NCI-H2081 treated with DMSO at 0.1 percent for 48 hours (cell line): ENCODE measurements at places on chromosomes 3 and 15.
A peak's percentile ranks its signal among the peaks of the same experiment; 100 is the strongest.

DNA sequence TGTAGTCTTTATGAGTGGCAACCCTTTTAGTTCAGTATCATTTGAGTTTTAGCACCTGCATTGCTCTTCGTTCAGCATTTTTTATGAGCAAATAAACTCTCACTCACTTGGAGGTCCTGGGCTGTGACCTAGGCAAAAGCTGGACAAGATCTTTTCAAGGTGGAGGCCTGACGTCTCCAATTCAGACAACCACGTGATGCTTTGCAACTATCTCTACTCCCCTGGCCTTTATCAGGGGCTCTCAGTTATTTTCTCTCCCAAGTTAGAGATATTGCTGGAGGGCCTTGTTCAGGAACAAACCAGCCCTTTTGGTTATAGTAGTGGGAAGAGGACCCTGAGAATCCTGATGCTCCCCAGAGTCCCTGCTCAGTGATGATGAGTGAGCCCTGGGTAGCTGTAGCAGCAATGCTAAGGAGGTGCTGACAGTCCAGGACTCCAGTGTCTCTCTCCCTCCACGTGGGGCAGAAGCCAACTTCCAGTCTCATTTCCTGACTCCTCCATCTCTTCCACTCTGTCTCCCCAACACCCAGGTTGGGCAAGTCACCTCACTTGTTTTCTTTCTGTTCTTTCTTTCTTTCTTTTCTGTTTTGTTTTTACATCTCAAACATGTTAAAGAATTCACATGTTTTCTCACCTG, 30.4 kb downstream of the HAPLN3 start:
- no peak for DNase-seq

GRCh38 chr3:53156368-53156834, 4.6 kb upstream of the PRKCD start:
- DNase-seq = no peak

GRCh38 chr3:14914779-14915117, 32.6 kb upstream of the NR2C2 start:
- no peak for DNase-seq

- no peak for DNase-seq
Observed at GRCh38 chr3:160720123-160720746, 35.8 kb upstream of the PPM1L start.

GRCh38 chr3:134536781-134537180, 50.9 kb downstream of the CEP63 start:
- no peak for DNase-seq

- DNase-seq = no peak
Observed at GRCh38 chr3:46935168-46935858, 41.2 kb downstream of the CCDC12 start.

DNA sequence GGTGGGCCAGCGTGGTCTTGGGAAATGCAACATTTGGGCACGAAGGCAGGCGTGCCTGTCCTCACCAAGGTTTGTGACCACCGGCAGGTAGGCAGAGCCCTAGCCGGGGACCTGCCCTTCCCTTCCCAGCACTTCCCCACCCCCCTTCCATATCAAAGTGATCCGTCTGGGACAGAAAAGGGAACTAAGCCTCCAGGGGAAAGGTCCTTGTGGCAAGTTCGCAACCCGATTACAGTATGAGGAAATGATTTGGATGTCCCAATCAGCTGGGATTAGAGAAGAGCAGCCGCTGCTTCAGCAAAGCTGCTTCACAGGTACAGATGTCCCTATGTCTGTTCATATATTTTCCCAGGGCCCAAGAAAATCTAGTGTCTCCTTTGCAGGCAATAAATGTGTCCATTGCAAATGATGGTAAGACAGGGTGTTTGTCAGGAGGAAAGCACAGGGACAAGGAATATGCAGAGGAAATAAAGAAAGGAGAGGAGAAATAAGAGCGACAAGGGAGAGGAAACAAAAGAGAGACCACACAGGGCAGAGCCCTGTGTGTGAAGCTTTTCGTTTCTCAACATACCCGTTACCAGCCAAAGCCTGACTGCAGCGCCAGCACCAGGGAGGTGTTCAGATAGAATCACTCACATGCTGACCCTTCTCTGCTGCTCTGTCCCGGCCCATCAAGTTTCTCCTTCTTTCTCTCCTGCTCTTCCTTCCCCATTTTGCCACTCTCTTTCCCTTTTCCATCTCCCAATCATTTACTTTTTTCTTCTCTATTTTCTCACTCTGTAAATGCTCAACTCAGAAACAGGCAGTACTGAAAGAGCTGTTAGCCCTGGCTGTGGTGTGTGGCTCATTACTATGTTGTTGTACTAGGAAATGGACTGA, 17.4 kb upstream of the SECISBP2L start:
- no peak for DNase-seq

DNA sequence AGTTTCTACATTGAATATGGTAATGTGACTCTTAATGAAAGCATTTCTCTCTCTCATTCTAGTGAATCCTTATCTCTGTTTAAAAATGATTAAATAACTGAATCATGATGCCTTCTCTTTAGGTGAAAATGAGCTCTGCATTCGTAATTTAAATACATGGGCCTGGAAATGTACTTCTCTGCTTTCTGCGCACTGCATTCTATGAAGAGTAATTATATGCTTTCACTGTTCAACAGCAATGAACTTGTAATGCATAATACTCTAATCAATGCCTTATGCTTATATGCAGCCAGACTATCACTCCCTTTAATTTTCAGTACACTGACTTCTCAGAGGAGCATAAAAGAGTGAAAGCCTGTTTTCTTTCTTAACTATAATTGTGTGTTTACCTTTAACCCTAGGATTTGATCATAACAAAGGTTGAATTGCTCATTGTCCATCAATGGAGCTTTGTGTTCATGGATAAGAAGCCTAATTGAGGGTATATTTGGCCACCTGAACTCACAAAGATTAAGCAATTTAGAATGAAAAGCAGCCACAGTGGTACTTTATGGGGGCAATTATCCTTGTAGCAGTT, 330.8 kb upstream of the PDZRN3 start:
- DNase-seq = peak; percentile 95

- DNase-seq = no peak
Observed at GRCh38 chr3:46551615-46552014, 14.5 kb downstream of the LRRC2 start.

DNA sequence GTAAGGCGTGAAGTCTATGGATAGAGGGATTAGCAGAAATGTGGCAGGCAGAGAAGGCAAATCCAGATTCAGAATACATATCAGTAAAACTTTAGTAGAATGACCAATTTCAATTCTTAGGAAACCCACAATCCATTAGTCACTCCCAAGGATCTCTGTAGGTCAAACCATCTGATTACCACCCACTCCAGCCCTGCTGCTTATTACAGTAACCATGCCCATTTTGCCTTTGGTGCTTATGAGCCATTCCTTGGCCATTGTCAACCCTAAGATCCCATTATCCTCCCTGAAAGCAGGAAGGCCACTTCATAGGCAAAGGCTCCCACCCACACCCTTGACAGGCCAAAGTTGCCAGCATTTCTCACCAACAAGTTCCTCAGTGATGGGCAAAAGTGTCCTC, 5.1 kb upstream of the KLHL40 start:
- no peak for DNase-seq

- no peak for DNase-seq
Observed at GRCh38 chr15:70704166-70704565, 59.2 kb downstream of the UACA start.

- peak; percentile 41 for DNase-seq
Observed at GRCh38 chr3:124928333-124929202, 6.0 kb downstream of the MUC13 start.
